ENCODE measurements at places on chromosomes 5 and 9.

DNA sequence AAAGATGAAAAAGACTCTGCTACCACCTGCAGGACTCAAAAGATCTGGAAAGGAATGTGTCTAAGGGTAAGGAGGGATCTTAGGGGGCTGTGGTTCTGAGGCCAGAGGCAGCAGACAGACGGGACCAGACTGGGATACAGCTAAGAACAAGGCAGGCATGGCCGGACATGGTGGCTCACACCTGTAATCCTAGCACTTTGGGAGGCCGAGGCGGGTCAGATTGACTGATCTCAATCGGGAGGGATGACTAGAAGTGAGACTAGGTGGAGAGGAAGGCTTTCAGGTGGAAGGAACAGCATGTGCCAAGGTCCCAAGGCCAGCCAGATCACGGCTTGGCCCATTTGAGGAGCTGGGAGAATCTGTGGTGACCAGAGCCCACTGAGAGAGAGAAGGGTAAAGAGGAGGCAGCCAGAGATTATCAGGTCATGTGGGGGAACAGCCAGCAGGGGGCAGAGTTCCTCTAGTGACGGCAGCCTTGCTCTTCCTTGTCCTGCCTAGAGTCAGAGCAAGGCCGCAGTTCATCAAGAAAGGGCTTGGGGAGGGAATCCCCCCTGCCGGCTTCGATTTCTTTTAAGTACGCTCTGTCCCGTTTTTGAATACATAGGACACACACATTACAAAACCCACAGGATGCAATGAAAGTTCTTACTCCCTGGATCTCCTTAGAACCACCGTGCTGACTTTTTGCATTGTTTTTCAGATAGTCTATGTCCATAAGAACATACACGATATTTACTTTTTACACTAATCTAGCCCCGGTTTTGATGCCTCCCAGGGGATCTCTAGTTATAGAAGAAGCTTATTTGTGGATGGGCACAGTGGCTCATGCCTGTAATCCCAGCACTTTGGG lies 2.6 kb upstream of the OLFML2A start:
- DNase-seq = peak; percentile 66

DNA sequence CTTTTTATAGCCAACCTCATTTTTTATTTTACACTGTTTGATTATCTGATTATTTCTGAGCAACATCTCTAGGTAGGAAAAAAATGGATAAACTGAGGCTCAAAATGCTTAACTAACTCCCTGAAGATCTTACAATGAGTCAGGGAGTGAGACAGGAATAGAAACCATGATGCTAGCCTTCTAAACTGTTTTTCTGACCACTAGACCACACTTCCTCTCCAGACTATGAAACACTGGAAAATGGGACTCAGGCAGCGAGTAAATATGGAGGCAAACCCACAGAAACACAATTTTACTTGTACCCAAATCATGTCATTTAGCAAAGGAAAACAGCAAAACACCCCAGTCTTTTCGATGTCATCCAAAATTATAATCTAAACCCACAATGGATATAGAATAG lies 129.9 kb upstream of the ANKH start:
- DNase-seq = no peak

- DNase-seq = peak; percentile 46
Observed at GRCh38 chr5:110054240-110054639, 364.5 kb downstream of the MAN2A1 start.

DNA sequence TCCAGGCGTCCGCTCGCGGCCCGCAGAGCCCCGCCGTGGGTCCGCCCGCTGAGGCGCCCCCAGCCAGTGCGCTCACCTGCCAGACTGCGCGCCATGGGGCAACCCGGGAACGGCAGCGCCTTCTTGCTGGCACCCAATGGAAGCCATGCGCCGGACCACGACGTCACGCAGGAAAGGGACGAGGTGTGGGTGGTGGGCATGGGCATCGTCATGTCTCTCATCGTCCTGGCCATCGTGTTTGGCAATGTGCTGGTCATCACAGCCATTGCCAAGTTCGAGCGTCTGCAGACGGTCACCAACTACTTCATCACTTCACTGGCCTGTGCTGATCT lies 294 bp downstream of the ADRB2 start:
- no peak for DNase-seq

GRCh38 chr5:41194339-41194738 lies 19.0 kb downstream of the C6 start:
- DNase-seq = no peak

GRCh38 chr5:116939641-116940040 lies 365.0 kb upstream of the SEMA6A start:
- no peak for DNase-seq

- no peak for DNase-seq
Observed at GRCh38 chr5:157390551-157391297, 69.3 kb upstream of the NIPAL4 start.

- no peak for DNase-seq
Observed at GRCh38 chr5:57779383-57780223, 297.0 kb upstream of the ACTBL2 start.

DNA sequence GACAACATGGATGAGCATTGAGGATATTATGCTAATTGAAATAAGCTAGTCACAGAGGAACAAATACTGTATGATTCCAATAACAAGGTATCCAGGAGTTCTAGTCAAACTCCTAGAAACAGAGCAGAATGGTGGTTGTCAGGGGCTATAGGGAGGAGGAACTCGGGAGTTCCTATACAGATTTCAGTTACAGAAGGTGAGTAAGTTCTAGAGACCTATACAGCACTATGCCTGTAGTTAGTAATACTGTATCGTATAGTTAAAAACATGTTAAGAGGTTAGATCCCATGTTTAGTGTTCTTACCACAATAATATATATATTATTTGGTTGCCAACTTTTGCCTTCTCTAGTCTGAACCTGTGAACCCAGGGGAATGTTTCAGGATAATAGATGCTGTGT lies 7.9 kb upstream of the OXCT1 start:
- DNase-seq = no peak

DNA sequence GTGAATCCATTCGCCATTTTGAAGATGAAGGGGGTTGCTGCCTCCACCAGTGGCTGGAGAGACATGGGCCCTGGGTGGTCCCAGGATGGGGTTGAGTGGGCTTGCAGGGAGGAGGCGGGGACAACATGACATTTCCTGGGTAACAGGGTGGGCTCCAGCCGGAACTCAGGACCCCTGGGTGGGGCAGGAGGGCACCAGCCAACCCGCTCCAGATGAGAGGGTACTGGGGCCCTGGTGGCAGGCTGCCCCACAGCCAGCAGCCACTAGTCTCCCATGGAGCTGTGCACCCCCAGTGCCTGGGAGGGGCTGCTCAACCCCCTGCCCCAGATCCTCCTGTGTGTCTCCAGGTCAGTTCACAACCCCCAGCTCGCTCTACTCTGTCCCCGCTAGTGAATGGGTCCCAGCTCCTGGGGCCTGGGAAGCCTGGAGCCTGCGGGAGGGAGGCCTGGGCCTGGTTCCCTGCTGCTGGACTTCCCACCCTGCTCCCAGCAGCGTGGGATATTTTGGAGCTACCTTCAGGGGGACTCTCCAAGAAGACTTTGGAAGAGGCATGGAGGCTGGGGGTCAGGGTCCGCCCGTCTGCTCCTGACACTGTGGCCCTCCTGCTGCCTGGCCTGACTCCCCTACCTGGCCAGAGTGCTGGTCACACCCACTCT lies 55.9 kb downstream of the AHRR start:
- peak; percentile 3 for DNase-seq

DNA sequence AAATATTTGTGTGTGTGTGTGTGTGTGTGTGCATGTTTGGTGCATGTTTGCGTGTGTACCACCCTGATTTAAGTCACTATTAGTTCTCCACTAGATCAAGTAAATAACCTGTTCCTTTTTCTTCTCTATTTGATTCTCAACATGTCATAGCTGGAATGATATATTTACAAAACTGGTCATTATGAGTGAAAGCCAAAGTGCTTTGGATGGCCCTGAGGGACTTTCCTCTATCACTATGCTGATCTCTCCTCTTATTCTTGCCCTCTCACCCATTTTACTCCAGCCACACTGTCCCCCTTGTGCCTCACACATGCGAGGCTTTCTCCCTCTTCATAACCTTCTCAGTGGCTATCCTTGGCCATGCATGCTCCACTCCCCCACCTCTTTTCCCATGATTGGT lies 144.6 kb upstream of the NMUR2 start:
- DNase-seq = no peak

GRCh38 chr5:5209089-5209488 lies 69.0 kb downstream of the ADAMTS16 start:
- no peak for DNase-seq

- no peak for DNase-seq
Observed at GRCh38 chr5:16179936-16180788, 571 bp upstream of the MARCHF11 start.

DNA sequence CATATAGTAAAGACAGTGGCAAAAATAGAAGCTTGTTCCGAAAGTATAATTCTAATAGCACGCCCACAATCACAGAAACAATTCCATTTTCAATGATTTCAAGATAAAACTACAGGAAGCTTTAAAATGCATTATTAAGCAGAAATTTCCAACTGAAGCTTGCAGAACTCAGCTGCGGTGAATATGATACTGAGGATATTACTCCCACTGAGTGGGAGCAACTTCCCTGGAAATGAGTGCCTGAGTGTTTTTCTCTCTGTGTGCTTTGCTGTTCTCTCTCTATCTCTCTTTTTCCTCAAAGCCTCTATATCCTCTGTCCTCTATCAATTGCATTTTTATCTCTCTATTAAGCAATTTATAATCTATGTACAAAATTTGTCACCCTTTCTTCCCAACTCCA lies 187.5 kb upstream of the PRDM9 start:
- DNase-seq = no peak

GRCh38 chr5:143676802-143677201 lies 135.2 kb upstream of the HMHB1 start:
- DNase-seq = no peak
